ENCODE measurements at places on chromosomes 7 and 10. TPM values are rescaled to one million over a fixed set of nuclear protein-coding genes. Genes with fewer than 3 reads are reported as not detected.

The PON1 gene
- polyA plus RNA-seq = 8.5 TPM

DNA sequence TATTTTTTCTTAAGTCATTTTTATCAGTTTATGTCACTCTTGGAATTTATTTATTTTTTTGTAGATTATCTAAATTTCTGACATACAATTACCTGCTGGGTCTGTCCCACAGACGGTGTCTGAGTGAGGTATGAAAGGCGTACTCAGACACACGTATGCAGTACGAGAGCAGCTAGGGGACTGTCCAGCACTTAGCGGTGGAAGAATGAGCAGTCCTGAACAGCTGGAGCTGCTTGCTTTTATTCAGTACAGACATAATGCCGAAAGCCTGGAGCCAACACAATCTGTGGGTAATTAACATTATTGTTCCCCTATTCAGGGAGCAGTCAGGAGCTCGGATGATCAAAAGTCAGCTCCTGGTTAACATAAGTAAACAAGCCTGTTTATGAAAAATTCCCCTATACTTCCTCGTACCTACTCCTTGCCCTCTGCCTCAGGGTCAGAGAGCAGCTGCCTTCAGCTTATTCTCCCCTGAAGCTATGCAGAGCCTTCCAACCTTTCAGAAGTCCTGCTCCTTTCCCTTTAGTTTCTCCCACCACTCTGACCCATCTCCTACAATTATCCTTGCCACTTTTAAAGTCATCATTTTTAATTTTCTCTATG, 488.0 kb upstream of the POM121L12 start:
- no peaks in the 10 kb centered on the region for H3K4me1 ChIP-seq
- no peak for DNase-seq
- H3K36me3 ChIP-seq = no peaks in the 10 kb centered on the region
- no peak overlapping the region for H3K27ac ChIP-seq

The SLC39A12 gene
- not detected for polyA plus RNA-seq

- H3K4me3 ChIP-seq = no peak overlapping the region
- DNase-seq = no peak
- no peaks in the 10 kb centered on the region for H3K27me3 ChIP-seq
Observed at GRCh38 chr10:116879817-116880216, 30.5 kb downstream of the ENO4 start.

The AKR1D1 gene
- polyA plus RNA-seq = not detected

GRCh38 chr10:36783400-36783799, 342.0 kb upstream of the ANKRD30A start:
- H3K4me1 ChIP-seq = no peaks in the 10 kb centered on the region
- no peaks in the 10 kb centered on the region for H3K27me3 ChIP-seq
- H3K4me3 ChIP-seq = no peak overlapping the region
- H3K27ac ChIP-seq = no peak overlapping the region

GRCh38 chr10:104028146-104028545, 57.5 kb downstream of the COL17A1 start:
- no peaks in the 10 kb centered on the region for H3K27me3 ChIP-seq
- no peak overlapping the region for H3K27ac ChIP-seq
- H3K4me3 ChIP-seq = no peak overlapping the region
- DNase-seq = no peak
- H3K4me1 ChIP-seq = no peaks in the 10 kb centered on the region

GRCh38 chr7:31874631-31875386, 187.8 kb downstream of the PPP1R17 start:
- no peaks in the 10 kb centered on the region for H3K4me1 ChIP-seq
- no peaks in the 10 kb centered on the region for H3K27me3 ChIP-seq
- no peak overlapping the region for H3K4me3 ChIP-seq

The IGF2BP3 gene
- not detected for polyA plus RNA-seq

The CDH23 gene
- 20.2 TPM for polyA plus RNA-seq

DNA sequence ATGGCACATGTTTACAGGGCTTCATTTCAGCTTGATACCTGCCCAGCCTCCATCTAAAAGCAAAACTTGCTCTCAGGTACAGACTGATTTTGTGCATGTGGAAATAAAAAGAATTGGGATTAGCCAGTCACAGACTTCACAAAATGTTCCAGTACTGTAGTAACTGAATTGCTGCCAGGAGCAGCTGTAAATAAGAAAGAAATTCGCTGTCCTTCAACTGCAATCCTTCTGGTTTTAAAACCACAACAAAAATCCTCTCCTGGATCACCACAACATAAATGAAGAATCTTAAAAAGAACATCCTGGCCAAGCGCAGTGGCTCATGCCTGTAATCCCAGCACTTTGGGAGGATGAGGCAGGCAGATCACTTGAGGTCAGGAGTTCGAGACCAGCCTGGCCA, 3.9 kb upstream of the MIOS start:
- H3K36me3 ChIP-seq = no peaks in the 10 kb centered on the region
- H3K4me1 ChIP-seq = peaks cover 16% of the 10 kb centered on the region
- peak; percentile 48 for DNase-seq

DNA sequence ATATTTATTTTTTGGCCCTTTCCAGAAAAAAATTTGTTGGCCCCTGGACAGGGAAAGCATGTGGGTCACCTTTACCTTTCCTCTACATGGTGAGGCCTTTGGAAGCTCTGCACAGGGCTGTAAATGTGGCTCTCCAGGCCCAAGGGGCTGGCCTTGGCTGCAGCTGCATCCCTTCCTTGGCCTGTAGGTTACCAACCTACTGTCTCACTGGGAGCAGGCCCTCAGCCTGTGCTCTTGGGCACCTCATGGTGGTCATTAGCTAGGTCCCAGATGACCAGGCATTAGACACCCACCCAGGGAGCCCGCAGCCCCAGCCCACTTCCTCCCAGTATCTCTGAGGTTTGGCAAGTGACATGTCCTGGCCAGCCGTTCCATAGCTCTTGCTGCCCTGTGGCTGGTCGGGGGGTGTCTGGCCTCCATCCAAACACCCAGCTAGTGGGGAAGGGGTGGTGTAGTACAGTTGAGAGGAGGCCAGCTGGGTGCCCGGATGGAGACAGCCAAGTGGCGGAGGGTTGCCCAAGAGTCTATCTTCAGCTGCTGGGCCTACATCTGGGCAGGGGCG, 7.1 kb upstream of the CPA5 start:
- no peak overlapping the region for H3K27ac ChIP-seq
- no peaks in the 10 kb centered on the region for H3K27me3 ChIP-seq
- DNase-seq = no peak
- no peak overlapping the region for H3K4me3 ChIP-seq
- H3K36me3 ChIP-seq = no peaks in the 10 kb centered on the region

- no peak overlapping the region for H3K4me3 ChIP-seq
- no peak for DNase-seq
- no peaks in the 10 kb centered on the region for H3K4me1 ChIP-seq
- no peak overlapping the region for H3K27ac ChIP-seq
- no peaks in the 10 kb centered on the region for H3K36me3 ChIP-seq
Observed at GRCh38 chr10:1378473-1378872, 322.3 kb downstream of the WDR37 start.

GRCh38 chr7:155995183-155995612, 182.9 kb upstream of the SHH start:
- H3K27ac ChIP-seq = no peak overlapping the region
- DNase-seq = no peak
- H3K36me3 ChIP-seq = no peaks in the 10 kb centered on the region

- H3K4me1 ChIP-seq = no peaks in the 10 kb centered on the region
- H3K27ac ChIP-seq = no peak overlapping the region
- H3K4me3 ChIP-seq = no peak overlapping the region
- H3K36me3 ChIP-seq = no peaks in the 10 kb centered on the region
- DNase-seq = no peak
Observed at GRCh38 chr10:128570319-128570995, 444.2 kb upstream of the MKI67 start.

The CYP3A4 gene
- polyA plus RNA-seq = 0.57 TPM

The ZYX gene
- polyA plus RNA-seq = 152 TPM

- no peaks in the 10 kb centered on the region for H3K27me3 ChIP-seq
- no peaks in the 10 kb centered on the region for H3K4me1 ChIP-seq
- no peak overlapping the region for H3K4me3 ChIP-seq
- no peak for DNase-seq
Observed at GRCh38 chr7:113880559-113880958, 38.2 kb downstream of the PPP1R3A start.

GRCh38 chr10:70774810-70775678, 10.1 kb downstream of the TBATA start:
- H3K4me1 ChIP-seq = no peaks in the 10 kb centered on the region
- no peak overlapping the region for H3K4me3 ChIP-seq
- H3K36me3 ChIP-seq = no peaks in the 10 kb centered on the region
- no peaks in the 10 kb centered on the region for H3K27me3 ChIP-seq

GRCh38 chr10:51020200-51020599, 54.1 kb upstream of the PRKG1 start:
- peaks cover 7% of the 10 kb centered on the region for H3K4me1 ChIP-seq
- no peak overlapping the region for H3K27ac ChIP-seq
- no peaks in the 10 kb centered on the region for H3K36me3 ChIP-seq
- no peak for DNase-seq
- H3K27me3 ChIP-seq = no peaks in the 10 kb centered on the region

The CFAP43 gene
- polyA plus RNA-seq = 2.3 TPM

DNA sequence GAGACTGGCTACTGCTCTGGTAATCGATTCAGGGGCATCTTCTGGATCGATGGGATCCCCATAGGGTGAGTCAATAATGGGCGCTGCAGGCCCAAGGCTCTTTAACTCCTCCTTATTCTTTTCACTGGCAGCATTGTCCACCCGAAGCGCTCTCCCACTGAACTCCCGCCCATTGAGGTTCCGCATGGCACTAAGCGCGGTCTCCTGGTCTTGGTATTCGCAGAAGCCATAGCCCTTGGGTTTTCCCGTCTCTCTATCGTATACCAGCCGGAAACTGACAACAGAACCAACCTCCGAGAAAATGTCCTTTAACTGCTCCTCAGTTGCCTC, 285 bp downstream of the CSTF2T start:
- no peaks in the 10 kb centered on the region for H3K36me3 ChIP-seq
- no peak for DNase-seq
- H3K27me3 ChIP-seq = no peaks in the 10 kb centered on the region
- H3K27ac ChIP-seq = peak overlapping the region; percentile 96
- H3K4me1 ChIP-seq = peaks cover 16% of the 10 kb centered on the region

GRCh38 chr10:97138846-97139245, 46.9 kb downstream of the SLIT1 start:
- H3K27ac ChIP-seq = no peak overlapping the region
- no peaks in the 10 kb centered on the region for H3K4me1 ChIP-seq
- H3K27me3 ChIP-seq = no peaks in the 10 kb centered on the region
- no peaks in the 10 kb centered on the region for H3K36me3 ChIP-seq
- DNase-seq = no peak

DNA sequence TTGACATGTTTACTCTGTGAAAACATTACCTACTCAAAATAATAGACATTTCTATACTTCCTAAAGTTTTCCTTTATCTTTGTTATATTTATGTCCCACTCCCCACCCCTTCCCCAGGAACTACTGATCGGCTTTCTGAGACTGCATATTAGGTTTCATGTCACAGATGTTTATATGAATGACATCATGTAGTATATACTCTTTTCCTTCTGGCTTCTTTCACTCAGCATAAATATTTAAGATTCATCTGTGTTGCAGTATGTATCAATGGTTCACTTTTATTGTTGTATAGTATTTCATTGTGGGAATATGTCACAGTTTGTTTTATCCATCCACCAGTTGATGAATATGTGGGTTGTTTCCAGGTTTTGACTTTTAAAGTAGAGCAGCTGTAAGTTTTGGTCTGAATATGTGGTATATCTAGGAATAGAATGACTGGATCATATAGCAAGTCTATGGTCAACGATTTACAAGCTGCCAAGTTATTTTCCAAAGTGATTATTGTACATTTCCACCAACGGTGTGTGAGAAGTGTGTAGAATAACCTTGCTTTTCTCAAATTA, 73.8 kb upstream of the CAV2 start:
- peaks cover 12% of the 10 kb centered on the region for H3K4me1 ChIP-seq
- H3K27ac ChIP-seq = no peak overlapping the region
- no peak for DNase-seq
- no peaks in the 10 kb centered on the region for H3K27me3 ChIP-seq

GRCh38 chr7:128434413-128435326, 21.0 kb upstream of the HILPDA start:
- H3K27ac ChIP-seq = no peak overlapping the region
- no peaks in the 10 kb centered on the region for H3K27me3 ChIP-seq
- no peak overlapping the region for H3K4me3 ChIP-seq
- no peak for DNase-seq

The GNG11 gene
- polyA plus RNA-seq = 39.0 TPM

GRCh38 chr7:115679976-115680375, 350.6 kb downstream of the TFEC start:
- H3K4me3 ChIP-seq = no peak overlapping the region
- H3K36me3 ChIP-seq = no peaks in the 10 kb centered on the region
- no peaks in the 10 kb centered on the region for H3K4me1 ChIP-seq
- DNase-seq = no peak

- no peaks in the 10 kb centered on the region for H3K36me3 ChIP-seq
- no peak for DNase-seq
- H3K4me3 ChIP-seq = no peak overlapping the region
- no peaks in the 10 kb centered on the region for H3K27me3 ChIP-seq
- H3K4me1 ChIP-seq = no peaks in the 10 kb centered on the region
Observed at GRCh38 chr10:29681676-29682448, 47.1 kb upstream of the SVIL start.

DNA sequence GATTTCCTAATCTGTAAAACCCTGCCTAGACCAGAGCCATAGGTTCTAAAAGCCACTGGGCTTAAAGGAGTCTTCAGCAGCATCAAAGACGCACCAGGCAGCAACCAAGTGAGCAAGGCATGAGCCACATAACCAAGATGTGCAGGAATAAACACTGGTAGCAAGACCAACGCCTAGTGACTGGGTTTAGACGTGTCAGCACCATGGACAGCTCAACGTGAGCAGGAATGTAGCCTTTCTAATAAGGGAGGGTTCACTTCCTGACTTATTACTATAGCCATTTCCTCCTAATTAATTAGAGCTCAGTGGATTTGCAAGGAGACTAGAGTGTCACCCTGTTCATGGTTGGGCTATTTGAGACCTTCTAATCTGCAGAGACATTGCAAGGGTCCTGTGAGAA, 223.7 kb downstream of the LHFPL3 start:
- H3K27me3 ChIP-seq = no peaks in the 10 kb centered on the region
- no peak overlapping the region for H3K27ac ChIP-seq

The FGF8 gene
- not detected for polyA plus RNA-seq

GRCh38 chr10:48636231-48636630, 31.4 kb upstream of the ARHGAP22 start:
- DNase-seq = no peak
- H3K4me1 ChIP-seq = no peaks in the 10 kb centered on the region
- H3K36me3 ChIP-seq = no peaks in the 10 kb centered on the region
- no peaks in the 10 kb centered on the region for H3K27me3 ChIP-seq
- no peak overlapping the region for H3K27ac ChIP-seq
- H3K4me3 ChIP-seq = no peak overlapping the region

The RSPH10B2 gene
- polyA plus RNA-seq = 0.64 TPM
